ENCODE measurements at places on chromosomes 5 and 9.

DNA sequence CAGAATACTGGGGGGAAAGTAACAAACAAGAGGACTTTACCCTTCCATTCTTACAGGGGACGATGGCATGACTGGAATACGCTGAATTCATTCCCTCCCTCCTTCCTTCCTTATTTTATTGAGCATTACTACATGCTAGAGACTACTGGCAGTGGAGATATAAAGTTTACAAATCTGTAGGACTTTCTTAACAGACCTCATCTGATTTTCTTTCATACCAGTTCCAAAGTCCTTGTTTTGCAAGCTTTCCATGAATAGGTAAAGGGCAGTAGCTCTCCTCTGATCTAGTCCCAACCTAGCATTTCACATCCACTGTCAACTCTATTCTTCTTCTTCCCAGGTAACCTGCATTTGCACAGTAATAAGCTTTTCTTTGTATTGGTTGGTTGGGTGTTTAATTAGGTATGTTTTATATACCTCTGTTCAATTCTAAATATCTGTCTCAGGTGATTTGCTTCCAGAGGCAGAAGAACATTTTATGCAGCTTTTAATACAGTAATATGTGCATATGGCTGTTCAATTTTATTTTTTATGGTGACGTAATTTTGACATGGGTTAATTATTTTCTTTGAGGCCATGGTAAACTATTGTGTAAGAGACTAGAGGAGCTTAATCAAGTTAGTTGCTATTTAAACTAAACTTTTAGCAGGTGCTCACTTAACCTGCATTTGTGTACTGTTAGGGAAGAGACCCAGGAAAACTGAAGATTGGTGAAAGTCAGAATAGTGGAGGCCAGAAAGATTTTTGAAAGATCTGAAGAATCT lies 150.9 kb downstream of the ARHGAP26 start:
- no peak for DNase-seq

DNA sequence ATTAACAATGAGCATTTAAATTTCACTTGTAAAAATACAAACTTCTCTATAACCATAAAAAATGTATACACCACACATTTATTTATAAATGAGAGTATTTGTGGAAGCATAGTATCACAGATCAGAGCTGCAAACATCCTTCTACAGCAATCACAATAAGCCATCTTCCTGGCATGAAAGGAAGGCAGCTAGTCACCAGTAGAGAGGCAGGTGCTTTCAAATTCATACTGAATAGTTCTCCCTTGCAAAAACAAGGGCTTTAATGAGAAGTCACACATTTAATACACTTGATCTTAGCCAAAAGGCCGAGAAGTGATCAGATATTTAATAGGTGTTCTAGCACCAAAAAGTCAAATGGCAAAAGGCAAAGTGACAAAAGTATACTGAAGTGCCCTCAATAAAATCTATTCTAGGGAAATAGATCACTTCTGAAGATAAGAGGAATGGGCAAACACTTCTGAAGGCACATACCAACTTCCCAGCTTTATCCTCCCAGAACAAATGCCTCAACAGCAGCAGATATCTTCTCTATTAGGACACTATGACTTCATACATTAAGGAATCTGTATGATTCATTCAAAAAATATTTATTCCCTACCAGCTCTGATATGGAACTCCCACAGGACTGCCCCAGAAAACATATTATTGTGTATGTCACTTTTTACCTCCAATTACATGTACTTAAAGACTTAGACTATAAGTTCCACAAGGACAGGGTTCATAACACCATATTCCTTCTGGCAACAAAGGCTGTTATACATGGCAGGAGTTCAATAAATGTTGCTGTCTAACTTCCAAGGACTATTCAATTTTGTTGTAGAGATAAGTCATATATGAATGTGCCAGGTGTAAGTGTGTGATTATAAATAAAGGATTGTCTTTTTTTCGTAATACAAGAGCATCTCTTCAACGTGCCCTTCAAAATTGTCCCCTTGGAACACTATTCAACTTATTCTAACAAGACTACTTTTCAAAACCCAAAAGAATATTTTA lies 31.7 kb downstream of the MAPKAP1 start:
- DNase-seq: no peak

DNA sequence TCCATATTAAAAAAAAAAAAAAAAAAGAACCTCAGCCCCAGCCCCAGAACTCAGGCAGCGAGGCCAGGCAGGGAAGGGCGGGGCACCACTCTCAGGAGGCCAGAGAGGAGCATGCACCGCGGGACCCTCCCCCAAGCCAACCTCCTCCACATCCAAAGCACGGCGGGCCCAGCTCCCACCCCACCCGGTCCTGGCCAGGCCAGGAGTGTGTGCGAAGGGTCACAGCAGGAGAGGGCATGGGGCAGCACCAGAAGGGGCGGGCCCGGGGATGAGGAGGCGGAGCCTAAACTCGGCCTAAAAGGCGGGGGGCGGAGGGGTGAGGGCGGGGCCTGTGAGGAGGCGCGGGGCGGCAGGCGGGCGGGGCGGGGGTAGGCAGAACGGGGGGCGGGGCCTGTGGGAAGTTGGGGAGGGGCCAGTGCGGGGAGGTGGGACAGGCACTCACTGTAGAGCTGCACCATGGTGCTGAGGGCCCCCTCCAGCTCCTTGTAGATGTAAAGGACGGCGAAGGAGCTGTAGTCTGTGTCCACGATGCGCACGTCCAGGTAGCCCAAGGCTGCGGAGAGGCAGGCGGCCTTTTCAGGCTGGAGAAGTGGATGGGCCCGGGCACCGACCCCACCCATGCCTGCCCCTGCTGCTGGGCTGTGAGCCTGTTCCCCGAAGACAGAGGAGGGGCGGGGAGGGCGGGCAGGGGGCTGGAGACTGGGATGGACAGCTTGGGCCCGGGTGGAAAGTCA lies 1.2 kb downstream of the LCN15 start:
- no peak for DNase-seq

DNA sequence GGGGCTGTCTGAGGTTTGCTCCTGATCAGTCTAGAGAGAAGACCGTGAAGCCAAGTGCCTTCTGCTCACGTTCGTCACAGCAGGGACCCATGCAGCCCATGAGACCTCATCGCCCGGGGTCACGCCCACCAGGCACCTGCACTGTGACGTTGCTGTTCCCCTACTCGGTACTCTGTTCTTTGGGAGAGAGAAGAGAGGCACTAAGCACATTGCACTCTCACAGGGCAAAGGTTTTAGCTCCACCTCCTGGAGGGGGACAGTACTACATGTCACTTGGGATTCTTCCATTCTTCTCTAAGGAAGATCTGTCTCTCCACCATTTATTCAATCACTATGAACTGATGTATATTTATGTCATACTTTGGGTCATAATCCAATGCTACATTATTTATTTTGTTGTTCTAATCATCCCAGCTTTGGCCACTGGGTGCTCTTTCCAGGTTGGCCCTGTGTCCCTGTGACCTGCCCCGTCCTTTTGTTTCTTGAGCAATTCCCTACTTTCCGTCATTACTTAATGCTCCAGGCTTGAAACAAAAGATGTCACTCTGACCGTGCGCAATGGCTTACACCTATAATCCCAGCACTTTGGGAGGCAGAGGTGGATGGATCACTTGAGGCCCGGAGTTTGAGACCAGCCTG lies 31.4 kb upstream of the BRD3 start:
- DNase-seq: peak; percentile 60

DNA sequence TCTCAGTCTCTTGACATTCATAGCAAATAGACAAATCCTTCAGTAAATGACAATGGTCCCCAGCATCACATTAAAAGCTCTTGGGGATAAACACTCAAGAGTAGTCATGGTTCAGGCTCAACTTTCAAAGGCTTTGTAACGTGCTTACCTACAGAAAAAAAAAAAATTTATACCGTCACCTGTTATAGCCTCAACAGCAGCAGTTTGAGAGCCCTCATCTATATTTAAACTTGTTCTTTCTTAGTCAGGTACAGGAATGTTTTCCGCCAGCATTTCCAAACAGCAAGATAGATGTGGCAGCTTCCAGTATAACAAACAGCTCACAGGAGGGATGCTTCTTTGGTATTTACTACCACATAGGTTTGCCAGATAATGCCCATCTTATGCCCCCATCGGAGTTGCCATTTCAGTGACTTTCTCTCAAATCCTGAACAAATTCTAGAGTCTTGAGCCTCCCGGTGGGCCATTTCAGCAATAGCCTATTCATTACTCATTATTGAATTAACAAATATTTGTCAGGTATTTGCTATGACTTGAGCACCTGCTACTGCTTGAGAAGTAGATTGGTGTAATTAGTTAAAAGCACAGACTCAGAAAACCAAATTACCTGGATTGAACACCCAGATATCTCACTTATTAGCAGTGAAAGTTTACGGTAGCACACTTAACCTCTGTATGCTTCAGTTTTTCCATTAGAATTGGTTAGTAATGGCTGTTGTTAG lies 470.0 kb downstream of the EBF1 start:
- DNase-seq: no peak

DNA sequence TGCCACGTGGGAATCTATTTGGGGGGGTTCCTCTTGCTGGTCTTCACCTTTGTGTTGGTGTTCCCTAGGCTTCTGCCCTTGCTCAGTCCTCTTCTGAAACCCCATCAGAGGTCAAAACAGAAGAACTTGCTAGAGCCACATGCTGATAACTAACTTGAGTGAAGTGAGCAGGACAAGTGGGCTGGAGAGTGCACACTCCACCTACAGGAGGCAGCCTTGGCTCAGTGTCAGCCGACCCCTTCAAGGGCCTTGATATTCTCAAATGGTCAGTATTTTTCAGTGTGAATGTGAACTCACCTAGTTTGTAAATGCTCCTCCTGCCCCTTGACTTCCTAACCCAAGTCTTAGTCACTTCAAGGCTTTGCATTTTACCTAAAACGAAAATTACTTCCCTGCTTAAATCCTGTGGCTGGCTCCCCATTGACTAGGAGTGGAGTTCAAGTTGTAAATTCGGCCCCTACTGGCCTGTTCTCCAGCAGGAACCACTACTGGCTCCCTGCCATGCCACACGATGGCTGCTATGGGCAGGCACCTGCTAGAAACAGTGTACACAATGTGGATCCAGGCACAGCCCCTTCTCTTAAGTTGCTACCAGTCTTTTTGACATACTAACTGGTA lies 3.6 kb upstream of the SLC1A3 start:
- no peak for DNase-seq

DNA sequence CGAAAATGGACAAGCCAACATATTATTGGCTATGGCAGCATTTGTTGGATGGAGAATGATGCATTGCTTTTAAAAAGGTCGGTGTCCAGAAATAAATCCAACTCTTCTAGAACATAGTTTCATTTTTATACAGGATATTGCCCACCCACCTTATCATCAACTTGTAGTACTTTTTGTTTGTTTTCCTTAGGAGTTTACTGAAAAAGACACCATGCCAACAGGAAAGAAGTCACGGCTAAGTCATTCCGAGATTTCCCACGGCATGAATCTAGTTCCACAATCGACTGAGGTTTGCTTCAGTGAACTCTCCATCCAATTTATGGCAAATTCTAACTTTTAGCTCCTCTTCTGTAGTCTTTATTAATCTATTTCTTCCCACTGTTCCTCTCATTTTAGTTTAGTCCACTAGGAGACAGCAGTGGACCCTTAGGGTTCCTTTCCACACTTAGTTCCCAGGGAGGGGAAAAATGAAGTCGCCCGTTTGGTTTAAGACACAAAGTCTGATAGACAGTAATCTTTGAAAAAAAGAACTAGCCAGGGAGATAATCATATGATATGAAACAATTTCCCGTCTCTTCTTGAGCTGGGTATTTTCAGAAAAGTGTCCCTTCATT lies 237.5 kb downstream of the AP3B1 start:
- no peak for DNase-seq

GRCh38 chr5:62283005-62283404 lies 23.0 kb upstream of the KIF2A start:
- no peak for DNase-seq

- DNase-seq: no peak
Measured at GRCh38 chr5:157961896-157962590, 103.1 kb upstream of the CLINT1 start.

- DNase-seq: no peak
Measured at GRCh38 chr5:37490120-37490810, 111.1 kb downstream of the WDR70 start.

GRCh38 chr9:138049779-138050471 lies 172.3 kb downstream of the CACNA1B start:
- DNase-seq: no peak

GRCh38 chr5:82862711-82863110 lies 214.5 kb downstream of the TMEM167A start:
- no peak for DNase-seq

DNA sequence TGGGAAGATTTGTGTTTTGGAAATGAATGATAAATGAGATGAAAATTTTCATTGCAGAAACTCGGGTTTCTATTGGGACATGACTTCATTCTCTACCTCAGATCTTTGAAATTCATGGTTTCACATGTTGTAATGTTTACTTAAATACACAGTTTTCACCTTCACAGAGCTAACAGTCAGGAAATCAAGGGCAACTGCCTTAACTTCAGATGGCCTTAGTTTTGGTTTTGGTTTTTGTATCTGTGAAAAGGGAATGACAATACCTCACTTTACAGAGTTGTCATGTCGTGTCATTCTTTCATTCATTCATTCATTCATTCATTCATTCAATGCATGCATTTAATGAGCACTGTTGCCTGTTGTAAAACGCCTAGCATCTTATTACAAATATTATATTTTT lies 41.9 kb downstream of the NIM1K start:
- DNase-seq: no peak

DNA sequence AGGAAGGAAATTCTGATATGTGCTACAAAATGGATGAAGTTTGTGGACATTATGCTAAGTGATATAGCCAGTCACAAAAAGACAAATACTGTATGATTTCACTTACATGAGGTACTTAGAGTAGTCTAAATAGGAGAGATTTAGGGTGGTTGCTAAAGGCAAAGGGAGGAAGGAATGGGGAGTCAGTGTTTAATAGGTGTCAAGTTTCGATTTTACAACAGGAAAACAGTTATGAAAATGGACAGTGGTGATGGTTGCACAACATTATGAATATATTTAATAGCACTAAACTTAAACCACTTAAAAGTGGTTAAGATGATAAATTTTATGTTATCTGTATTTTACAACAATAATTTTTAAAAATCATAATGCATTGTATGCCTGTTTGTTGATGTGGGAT lies 40.4 kb upstream of the ECM2 start:
- DNase-seq: no peak

- no peak for DNase-seq
Measured at GRCh38 chr5:72291601-72292000, 28.4 kb downstream of the MRPS27 start.

DNA sequence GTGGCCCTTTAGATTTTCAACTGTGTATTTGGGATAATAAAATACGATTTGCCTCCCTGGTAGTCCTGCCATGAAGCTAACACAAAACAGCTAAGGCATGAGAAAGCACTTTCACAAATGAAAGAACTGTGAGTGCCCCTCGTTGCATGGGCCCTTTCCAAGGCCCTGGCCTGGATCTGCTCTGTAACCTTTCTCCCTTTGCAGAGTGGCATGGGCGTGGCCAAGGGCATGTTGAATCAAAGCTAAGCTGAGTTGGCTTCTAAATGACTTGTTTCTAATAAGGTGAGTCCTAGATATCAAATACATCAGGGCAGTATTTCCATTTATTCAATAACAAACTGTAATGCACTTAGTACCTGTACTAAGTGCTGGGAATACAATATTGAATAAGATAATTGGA lies 78.7 kb upstream of the PTPN3 start:
- no peak for DNase-seq

- no peak for DNase-seq
Measured at GRCh38 chr5:156366521-156366920, 39.6 kb downstream of the SGCD start.

GRCh38 chr5:90888511-90889324 lies 330.1 kb downstream of the ADGRV1 start:
- no peak for DNase-seq

GRCh38 chr5:134592141-134592746 lies 40.4 kb downstream of the SAR1B start:
- no peak for DNase-seq
